ENCODE measurements at places on chromosomes 3 and 15.

DNA sequence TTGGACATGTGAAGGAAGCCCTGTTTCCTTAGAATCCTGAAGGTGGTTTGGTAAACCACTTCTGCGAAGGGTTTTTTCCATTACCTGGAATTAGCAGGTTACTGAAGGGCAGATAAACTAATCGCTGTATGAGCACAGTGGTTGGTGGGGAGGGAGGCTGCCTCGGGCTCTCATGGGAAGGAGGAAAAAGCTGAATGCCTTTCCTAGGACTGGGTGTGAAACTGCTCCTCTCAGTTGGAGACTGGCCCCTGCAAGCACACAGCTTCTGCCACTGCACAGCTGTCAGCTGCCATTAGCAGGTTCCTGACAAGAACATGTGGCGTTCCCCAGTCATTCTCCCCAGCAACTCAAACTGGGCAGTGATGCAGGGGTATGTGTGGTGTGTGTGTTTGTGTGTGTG lies 376.3 kb downstream of the GAP43 start:
- no peak for DNase-seq

DNA sequence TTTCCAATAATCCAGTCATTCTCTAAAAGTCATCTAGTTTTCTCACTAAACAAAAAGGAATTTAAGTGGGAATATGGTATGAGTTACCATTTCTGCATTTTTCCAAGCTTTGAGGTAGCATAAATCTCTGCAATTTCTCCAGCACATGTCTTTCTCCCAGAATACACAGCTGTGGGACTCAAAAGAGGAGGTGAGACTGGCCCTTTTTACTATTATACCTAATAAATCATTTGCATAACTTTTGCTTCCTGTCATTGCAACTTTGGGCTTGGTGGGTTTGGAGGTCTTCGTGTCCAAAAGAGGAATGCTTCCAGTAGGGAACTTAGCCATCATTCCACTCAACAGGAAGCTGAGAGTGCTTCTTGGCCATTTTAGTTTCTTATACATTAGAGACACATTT lies 94.8 kb downstream of the FMN1 start:
- DNase-seq: no peak

DNA sequence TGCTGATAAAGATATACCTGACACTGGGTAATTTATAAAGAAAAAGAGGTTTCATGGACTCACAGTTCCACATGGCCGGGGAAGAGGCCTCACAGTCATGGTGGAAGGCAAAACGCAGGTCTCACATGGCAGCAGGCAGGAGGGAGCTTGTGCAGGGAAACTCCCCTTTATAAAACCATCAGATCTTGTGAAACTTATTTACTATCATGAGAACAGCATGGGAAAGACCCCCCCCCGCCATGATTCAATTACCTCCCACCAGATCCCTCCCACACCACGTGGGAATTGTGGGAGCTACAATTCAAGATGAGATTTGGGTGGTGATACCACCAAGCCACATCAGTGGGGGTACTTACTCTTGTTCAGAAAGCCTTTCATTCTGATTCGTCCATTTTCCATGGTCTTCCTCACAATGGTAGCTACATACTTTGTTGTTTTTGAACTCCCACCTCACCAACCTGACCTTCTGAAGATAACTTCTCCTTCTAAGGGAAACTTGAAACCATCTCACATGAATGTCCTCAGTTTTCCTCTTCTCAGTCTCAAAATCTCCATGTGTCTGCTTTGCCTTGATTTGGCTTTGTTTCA lies 275.6 kb upstream of the PROK2 start:
- no peak for DNase-seq

- DNase-seq: no peak
Observed at GRCh38 chr3:146337991-146338390, 87.1 kb upstream of the PLSCR4 start.

DNA sequence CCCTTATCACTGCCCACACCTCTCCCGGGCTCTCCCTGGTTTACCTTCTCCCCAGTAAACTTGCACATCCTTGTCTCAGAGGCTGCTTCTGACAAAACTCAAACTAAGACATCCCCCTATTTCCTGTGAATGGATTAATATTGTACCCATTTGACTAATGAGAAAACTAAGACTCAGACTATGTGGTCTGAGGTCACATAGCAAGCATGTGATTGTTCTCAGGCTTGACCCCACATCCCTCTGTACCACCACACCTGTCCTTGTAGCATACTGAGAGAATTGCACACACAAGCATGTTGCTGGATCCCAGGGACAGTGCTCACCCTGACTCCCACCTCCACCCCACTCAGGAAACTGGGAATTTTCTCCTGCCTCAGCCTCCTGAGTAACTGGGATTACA lies 90.7 kb upstream of the HES1 start:
- DNase-seq: no peak

GRCh38 chr3:49712631-49713317 lies 6.7 kb downstream of the AMIGO3 start:
- no peak for DNase-seq

- no peak for DNase-seq
Observed at GRCh38 chr3:32870373-32871095, 52.7 kb downstream of the TRIM71 start.

- no peak for DNase-seq
Observed at GRCh38 chr15:60320365-60320764, 77.4 kb downstream of the ANXA2 start.

DNA sequence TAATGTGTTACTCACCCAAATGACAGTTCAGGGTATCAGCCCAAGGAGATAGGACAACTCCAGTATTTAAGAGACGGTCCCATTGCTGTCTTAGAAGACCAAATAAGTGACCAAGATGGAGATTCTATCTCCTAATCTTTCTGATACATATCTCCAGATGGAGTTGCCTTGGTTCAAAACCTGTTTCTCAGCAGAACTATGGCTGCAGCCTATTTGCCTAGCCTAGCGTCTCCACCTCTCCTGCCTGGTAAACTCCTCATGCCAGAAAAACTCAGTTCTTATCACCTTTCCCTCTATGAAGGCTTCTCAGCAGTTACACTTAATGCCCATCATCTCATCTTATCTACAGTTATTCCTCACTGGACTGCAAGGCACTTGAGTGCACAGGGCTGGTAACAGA lies 1.2 kb upstream of the CSPG5 start:
- DNase-seq: no peak

DNA sequence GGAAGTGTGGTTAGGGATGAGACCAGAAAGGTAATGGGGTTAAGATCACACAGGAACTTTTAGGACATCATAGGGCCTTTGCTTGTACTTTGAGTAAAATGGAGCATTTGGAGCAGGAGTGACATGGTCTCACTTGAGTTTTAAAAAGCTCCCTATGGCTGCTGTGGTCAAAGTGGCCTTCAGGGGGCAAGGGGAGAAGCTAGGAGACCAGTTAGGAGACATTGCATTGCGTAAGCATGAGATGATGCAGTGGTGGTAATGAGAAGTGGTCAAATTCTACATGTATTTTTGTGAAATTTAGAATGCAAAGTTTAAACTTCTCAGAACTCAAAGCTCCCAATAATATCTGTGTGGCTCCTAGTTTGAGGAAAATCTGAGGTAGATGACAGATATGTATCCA lies 27.9 kb downstream of the MED12L start:
- no peak for DNase-seq

DNA sequence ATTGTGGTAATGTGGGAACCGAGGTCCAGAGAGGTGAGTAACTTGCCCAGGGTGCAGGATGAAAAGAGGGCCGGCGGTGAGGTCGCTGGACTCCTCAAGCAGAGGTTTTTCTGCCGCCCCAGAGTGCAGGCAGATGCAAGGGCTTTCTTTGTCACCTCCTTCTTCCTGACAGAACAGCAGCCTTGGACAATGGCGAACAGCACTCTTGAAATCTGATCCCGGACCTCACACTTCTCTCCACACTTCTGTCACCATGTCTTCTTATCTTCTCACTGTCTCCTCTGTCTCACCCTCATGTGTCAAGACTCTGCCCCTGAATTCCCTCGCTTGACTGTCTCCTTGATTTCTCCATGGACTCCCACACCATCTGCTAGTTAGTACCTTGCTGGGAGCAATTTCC lies 15.4 kb upstream of the VPS8 start:
- no peak for DNase-seq

DNA sequence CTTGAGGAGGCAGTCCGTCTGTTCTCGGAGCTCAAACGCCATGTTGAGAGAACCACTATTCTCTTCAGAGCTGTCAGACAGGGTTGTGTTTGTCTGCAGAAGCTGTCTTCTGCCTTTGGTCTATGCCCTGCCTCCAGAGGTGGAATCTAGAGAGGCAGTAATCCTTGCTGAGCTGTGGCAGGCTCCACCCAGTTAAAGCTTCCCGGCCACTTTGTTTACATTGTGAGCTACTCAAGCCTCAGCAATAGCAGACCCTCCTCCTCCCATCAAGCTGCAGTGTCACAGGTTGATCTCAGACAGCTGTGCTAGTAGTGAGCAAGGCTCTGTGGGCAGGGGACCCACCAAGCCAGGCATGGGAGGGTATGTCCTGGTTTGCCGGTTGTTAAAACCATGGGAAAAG lies 8.9 kb downstream of the OR5AC2 start:
- no peak for DNase-seq

DNA sequence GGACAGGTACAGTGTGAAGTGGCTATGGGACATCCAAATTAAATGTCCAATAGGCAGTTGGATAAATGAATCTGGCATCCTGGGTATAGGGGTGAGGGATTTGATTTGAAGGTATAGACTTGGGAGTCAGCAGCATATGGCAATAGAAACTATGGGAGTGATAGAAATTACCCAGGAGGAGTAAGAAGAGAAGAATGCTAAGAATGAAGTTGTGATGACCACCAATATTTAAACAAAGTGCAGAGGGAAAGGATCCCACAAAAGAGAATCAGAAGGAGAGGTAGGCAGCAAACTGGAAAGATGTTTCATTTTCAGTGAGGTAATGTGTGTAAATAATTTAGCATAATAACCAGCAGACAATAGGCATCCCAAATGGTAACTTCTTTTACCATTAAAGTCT lies 13.8 kb upstream of the MSL2 start:
- DNase-seq: no peak

DNA sequence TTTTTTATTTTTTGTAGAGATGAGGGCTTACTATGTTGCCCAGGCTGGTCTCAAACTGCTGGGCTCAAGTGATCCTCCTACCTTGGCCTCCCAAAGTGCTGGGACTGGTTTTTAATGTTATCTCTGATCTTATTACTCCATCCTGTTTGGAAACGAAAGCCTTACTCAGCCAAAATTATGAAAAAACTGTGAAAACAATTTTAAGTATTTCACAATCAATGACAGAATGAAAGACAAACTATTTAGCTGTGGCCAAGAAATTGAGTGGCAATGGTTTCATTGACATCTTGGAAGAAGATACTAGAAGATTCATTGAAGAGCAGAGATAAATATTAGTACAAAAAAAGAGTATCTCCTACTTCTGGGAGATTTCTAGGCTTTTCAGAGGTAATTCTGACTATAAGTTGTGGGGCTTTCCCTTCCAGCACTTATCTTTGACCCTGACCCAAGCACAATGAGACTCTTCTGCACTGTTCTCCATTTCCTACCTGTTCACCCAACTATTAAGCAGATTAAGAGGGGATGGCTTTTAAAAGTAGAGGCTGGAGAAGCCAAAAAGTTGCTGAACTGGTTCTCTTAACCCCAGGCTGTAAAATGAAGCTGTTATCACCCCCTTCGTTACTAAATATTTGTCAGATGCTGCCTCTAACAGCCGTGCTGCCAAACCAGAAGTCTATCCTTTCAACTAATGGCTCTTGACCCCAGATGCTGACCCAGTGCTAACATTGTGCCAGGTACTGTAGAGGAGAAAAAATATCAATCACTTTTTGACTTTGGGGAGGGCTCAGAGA lies 14.2 kb upstream of the SLC25A36 start:
- DNase-seq: no peak

DNA sequence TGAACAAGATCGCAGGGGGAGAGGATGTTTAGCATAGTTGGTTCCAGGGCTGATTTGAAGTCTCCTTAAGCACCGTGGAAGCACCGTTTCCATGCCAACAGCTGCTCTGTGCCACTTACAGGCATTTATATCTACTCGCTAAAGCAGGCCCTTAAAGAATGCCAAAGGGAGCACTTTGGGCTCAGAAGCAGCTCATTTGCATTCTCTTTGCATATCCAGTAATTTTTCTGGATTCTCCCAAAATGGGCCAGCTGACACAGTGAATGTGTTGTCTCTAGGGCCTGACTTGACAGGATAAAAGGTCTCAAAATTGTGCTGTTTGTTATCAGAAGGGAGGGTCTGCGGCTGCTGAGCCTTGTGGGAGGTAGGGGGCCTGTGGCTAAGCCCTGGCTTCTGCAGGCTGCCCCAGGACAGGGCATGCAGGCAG lies 138.6 kb downstream of the FBLN2 start:
- DNase-seq: no peak

- no peak for DNase-seq
Observed at GRCh38 chr15:35460616-35461015, 85.3 kb downstream of the DPH6 start.

GRCh38 chr3:30630238-30631030 lies 24.0 kb downstream of the TGFBR2 start:
- no peak for DNase-seq

GRCh38 chr3:23304424-23304823 lies 101.3 kb downstream of the UBE2E2 start:
- DNase-seq: no peak

DNA sequence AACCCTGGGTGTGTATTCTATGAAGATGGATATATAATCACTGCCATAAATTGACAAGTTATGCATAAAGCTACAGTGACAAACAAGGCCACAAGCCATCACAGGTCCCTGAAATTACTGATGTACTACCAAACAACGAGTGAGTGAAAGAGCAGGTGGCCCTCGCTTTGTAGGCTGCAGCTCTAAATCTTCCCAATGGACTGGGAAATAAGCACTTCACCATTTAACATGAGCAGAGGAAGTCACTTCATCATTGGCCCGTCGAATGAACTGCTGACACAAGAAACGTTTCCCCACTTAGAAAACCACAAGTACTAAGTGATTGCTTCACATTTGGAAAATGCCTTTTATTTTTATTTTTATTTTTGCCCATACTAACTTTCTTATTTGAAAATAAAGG lies 218.0 kb downstream of the ZNF385D start:
- DNase-seq: no peak

- DNase-seq: no peak
Observed at GRCh38 chr3:122464659-122465058, 48.8 kb upstream of the WDR5B start.

DNA sequence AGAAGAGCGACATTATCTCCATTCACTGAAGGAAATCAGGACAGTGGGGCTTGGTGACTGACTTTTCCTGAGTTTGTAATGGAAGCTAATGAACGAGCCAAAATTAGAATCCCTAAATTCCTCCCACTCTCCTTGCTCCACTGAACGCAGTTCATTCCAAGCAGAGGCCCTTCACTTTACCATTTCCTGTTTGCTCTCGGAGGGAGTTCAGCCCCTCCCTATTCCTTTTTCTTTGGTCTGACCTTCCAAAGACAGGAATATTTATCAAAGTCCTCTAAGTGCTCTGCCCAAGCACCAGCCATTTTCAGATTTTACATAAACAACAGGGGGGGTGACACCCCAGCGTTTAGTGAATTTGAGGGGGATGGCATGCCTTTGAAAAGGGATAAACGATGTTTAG lies 24.0 kb upstream of the PTPRG start:
- DNase-seq: no peak

GRCh38 chr15:98782801-98783200 lies 134.5 kb downstream of the IGF1R start:
- DNase-seq: no peak

All from COR-L47 (cell line).